ENCODE measurements at places on chromosomes 6 and 20. TPM values are rescaled to one million over a fixed set of nuclear protein-coding genes. Genes with fewer than 3 reads are reported as not detected.

Gene STX11
- total RNA-seq = 27.5 TPM

Gene PHACTR3
- total RNA-seq = not detected

Gene OR2J3
- total RNA-seq = not detected

Gene CAGE1
- total RNA-seq = not detected

Gene BMP6
- 0.10 TPM for total RNA-seq

Gene SEL1L2
- total RNA-seq = not detected

All from T-helper 1 cell treated with Interleukin-12 subunit alpha and Interleukin-12 subunit beta and Interleukin-4 antibody, amounts not matched to agents 30 ng/mL and 1 ng/mL, for 36 hours (primary cell).